RPMI7951 (cell line): ENCODE measurements at places on chromosomes 4 and X. TPM values are rescaled to one million over a fixed set of nuclear protein-coding genes. Genes with fewer than 3 reads are reported as not detected.
A peak's percentile ranks its signal among the peaks of the same experiment; 100 is the strongest.

DNA sequence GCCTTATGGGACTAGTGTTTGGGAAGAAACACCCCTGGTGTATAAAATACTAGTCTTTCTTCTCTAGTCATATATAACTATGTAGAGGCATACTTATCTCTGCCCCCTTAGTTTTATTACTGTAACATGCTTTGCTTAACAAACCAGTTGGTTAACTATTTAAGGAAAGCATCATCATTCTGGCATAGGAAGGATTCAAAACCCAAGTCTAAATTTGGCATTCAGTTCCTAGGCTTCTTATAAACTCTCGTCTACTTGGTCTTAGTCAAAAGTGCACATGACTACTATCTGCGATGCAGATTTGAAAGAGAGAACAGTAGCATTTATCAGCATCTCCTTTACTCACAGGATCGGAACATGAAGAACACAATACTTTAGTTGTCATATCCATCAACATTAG lies 111.3 kb downstream of the MFAP3L start:
- DNase-seq, result no peak

GRCh38 chr4:106486533-106486932 lies 118.0 kb upstream of the GIMD1 start:
- no peak for DNase-seq

DNA sequence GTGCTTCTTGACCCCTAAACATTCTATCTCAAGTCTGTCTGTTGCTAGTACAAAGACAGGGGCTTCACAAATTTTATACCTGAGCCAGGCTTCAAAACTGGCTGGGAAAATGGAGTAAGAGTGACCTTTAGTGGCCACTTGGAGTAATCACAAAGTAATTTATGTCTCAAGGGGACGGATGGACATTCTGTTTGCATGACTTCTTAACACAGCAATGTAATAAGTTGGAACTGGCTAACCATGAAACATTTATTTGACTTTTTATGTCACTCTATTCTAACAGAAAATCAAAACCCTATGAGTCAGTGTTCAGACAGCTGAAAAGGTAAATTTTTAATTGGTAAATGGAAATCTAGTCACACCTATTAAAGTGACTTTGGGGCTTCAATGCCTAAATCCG lies 600.6 kb downstream of the ANKRD50 start:
- DNase-seq, result peak; percentile 79

DNA sequence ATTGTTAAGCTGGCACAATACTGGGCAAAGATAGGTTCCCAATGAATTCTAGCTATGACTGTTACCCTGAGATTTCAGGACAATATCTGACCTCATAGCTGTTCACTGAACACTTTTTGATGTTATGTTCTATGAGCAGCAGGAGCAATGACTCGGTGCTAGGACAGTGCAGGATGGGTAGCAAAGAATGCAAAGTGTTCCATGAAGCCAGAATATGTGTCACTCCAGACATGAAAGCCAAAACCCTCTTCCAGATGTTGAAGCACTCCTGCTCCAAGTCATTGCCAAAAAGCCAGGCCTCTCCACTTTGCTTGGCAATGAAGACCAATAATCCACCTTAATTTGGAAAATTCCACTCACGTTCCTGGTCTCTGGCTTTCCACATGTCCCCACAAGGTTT lies 300.9 kb upstream of the CPEB2 start:
- peak; percentile 14 for DNase-seq

DNA sequence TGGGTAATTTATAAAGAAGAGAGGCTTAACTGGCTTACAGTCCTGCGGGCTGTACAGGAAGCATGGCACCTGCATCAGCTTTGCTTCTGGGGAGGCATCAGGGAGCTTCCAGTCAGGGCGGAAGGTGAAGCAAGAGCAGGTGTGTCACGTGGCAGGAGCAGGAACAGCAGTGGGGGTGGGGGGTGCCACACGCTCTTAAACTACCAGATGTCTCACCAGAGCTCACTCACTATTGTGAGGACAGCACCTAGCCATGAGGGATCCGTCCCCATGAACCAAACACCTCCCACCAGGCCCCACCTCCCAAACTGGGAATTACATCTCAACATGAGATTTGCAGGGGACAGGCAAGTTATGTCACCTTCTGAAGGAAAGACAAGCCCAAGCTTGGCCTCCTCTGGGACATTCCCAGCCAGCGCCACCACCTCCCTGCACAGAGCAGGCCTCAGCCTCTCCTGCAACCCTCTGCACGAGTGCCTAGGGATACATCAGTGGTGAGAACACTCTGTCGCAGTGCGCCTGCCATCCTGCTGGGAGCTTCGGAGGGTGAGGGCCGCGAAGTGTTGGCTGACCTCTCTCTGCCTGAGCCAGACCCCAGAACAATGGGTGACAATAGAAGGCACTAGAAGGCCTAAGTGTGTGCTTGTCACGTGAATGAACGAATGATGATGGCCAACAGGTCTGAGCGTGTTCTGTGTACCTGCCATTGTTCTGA lies 244.3 kb downstream of the EVC2 start:
- no peak for DNase-seq

F11 gene
- total RNA-seq, result not detected in 2 replicates

USP17L20 gene
- total RNA-seq, result not detected in 2 replicates

SRPX gene
- 357 and 381 TPM in 2 replicates for total RNA-seq
